ENCODE measurements at places on chromosomes 16 and 17. TPM values are rescaled to one million over a fixed set of nuclear protein-coding genes. Genes with fewer than 3 reads are reported as not detected.
A peak's percentile ranks its signal among the peaks of the same experiment; 100 is the strongest.

The RNF43 gene
- 3.5 TPM for total RNA-seq

The MAPK8IP3 gene
- 238 TPM for total RNA-seq

The TBC1D3 gene
- 3.1 TPM for total RNA-seq

The GPR139 gene
- total RNA-seq, result not detected

DNA sequence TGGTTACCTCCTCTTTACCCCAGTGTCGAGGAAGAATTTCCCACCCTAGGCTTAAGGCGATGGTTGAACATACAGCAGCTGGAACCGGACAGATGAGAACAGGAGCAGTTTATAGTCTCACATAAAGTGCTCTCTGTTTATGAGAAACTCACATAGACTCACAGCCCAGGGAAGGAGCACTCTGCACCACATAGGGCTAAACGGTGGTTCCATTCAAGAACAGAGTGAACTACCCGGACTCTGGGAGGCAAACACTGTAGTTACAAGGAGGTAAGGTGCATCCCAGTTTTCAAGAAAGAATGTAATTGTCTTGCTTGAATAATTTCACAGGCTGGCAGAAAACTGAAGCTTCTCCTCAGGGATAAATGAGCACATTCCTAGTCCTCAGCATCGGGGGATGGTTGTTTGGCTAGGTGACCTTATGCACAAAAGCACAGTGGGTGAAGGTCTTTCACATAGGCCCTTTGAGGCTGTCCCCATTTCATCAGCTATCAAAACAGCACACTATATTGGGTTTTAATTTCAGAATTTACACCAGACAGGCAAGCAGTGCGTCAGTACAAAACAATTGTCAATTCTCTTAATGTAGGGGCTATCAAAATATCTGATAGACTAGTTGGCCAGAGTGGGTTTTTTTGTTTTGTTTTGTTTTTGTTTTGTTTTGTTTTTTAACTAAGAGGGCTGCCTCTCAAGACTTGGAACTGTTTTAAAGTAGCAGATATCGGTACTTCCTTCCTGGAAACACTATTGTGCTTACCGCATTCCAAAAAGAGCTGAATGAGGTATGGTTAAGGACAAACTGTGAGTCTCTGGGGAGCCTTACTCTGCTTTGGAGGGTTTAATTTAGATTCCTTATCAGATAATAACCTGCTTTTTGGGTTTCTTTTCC, 918.1 kb upstream of the CDH8 start:
- no peak for DNase-seq

- no peak for DNase-seq
These were observed 25.5 kb upstream of the MYO15B start for GRCh38 chr17:75561927-75562603.

DNA sequence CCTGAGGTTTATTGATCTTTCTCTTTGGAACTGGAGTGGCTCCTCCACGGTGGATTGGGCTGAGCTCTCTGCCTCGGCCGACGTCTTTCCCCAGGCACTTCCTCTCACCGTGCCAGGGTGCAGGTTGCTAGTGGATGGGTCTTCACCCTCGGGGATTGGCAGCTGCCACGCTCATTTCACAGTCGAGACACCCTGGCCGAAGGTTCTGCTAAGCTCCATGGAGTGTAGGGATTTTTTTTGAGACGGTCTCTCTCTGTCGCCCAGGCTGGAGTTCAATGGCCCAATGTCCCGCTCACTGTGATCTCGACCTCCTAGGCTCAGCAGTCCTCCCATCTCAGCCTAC, 280.8 kb downstream of the SEC14L1 start:
- no peak for DNase-seq

GRCh38 chr16:27097800-27098230, 31.1 kb downstream of the C16orf82 start:
- DNase-seq, result no peak

GRCh38 chr16:66483689-66484452, 56.8 kb downstream of the BEAN1 start:
- peak; percentile 59 for DNase-seq

DNA sequence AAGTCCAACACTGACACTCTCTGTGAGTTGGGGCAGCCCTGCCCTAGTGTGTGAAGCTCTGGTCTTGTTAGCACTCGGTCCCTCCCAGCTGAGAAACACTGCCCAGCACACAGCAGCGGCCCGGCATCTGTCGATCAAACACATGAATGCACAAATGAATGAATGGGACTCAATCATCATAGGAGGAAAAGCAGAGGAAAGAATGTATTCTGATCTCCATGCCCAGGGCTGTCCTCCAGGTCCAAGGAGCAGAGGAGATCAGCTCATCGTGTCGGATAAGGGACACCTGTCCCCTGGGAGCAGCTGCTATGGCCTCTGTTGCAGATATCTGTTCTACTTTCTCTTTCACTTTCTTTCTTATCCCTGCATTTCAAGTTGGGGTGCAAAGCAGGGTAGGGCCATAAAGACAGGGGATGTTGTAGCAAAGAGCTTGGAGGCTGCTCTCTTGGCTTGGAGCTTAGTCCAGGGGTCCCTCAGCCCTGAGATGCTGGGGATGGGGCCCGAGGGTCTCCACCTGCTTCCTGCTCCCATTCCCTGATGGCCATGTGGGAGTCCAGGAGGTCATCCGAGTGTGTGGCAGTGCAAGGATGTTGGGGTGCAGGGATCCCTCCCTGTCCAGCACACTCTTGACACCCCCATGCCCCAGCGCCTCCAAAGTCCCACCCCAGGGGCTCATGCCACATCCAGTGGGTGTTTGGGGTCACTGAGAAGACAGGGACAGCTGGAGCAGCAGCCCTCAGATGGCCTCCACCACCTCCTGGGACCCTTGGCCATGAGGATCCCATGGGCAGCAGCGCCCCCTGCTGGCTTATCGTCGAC, 88.2 kb downstream of the IRF8 start:
- peak; percentile 53 for DNase-seq

Measured in T-cell (primary cell).